ENCODE measurements at places on chromosomes 4 and X. TPM values are rescaled to one million over a fixed set of nuclear protein-coding genes. Genes with fewer than 3 reads are reported as not detected.

DNA sequence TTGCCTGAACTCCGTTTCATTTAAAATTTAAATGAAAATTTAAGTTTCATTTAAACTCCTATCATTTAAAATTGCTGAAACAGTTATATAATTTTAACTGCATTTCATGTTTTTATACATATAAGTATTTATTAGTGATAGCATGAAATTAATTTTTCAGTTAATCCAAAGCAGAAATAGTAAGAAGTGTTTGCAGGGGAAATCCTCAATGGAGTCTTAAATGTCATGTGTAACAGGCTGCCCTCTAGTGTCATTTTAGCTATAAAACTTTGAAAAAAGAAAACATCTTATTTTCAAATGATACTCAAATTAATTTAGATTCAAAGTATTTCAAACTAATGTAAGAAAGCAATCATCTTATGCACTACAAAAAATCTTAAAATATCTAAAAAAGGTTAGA is 27.2 kb downstream of the TAPT1 start:
- DNase-seq: peak; percentile 24

DNA sequence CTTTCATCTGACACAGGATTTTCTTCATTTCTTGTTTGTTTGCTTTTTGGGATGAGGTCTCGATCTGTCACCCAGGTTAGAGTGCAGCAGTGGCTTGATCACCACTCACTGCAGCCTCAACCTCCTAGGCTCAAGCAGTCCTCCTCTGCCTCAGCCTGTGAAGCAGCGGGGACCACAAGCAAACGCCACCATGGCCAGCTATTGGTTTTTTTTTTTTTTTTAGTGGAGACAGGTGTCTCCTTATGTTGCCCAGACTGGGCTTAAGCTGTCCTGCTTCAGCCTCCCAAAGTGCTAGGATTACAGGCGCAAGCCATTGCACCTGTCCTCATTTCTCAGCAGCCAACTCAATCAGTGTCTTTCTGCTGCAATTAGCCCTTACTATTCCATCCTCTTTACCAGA is 10.3 kb downstream of the SPRY1 start:
- DNase-seq: no peak

DNA sequence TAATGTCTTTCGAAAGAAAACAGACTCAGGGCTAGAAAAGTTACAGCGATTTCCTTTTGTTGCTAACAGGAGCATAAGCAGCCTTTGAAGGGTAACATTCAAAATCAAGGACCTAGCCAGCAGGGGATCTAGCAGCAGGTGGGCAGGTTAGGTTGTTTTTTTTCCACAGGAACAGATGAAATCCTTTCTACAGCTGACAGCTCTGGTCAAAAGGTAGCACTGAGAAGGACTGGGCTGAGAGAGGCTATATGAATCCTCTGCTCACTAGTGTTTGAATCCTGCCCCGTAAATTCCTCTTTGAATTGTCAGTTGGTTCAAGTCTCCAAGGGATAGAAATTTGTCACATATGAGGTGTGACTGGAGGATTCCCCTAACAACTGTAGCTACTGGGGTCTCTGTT is 188.2 kb downstream of the SH2D1A start:
- DNase-seq: no peak

DNA sequence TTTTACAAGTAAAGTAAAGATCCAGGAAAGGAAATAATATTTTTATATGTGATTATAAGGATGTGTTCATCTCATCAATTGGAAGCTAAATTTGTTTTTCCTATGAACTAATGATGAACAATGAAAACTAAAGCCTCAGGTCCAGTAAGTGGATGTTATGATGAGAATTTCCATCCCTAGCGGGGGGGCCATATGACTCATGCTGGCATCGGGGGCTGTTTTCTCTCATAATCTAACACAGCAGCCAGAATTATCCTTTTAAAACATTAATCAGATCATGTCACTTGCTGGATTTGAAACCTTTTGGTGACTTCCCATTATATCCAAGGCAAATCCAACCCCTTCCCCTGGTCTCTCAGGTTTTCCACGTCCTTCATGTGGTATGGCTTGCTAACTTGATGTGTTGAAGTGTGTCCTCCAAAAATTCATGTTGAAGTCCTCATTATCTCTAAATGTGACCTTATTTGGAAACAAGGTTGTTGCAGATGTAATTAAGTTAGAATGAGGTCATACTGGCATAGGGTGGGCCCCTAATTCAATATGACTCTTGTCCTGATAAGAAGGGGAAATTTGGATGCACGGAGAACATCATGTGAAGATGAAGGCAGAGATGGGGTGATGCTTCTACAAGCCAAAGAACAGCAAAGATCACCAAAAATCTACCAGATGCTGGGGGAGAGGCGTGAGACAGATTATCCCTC is 96.8 kb downstream of the AKAP4 start:
- DNase-seq: peak; percentile 7

GRCh38 chr4:60721685-60722084 is 478.4 kb upstream of the ADGRL3 start:
- DNase-seq: no peak

DNA sequence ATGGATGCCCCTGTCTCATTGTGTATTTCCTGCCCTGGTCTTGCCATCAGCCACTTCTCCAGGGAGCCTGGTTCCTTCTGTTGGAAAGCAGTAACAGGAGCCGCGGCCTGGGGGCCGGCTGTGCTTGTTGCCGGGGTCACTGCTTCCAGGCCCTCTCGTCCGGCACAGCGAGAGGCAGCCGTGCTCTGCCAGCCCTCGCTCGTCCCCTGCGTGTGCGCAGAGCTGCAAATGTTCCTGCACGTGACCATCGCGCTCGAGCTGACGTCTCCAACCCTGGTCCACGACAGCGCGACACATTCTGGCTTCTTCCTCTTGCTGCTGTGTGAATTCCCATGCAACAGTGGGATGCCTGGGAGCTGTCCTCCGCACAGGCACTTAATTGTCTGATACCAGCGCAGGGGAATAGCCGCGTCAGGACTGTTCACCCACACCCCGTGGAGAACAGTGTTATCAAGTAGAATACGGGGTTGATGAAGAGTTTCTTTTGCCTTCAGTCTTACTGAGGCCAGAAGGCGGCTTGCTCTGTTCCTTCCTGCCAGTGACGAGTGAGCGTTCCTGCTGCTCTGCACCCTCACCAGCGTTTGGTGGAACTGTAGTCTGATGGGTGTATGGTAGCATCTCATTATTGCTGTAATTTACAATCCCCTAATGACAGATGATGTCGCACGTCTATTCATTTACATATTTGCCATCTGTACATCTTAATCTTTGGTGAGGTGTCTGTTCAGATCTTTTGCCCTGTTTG is 12.3 kb downstream of the PDE6B start:
- no peak for DNase-seq

- no peak for DNase-seq
Observed at GRCh38 chrX:47297874-47298273, 65.1 kb downstream of the USP11 start.

- no peak for DNase-seq
Observed at GRCh38 chr4:73599182-73599581, 21.1 kb downstream of the RASSF6 start.

DNA sequence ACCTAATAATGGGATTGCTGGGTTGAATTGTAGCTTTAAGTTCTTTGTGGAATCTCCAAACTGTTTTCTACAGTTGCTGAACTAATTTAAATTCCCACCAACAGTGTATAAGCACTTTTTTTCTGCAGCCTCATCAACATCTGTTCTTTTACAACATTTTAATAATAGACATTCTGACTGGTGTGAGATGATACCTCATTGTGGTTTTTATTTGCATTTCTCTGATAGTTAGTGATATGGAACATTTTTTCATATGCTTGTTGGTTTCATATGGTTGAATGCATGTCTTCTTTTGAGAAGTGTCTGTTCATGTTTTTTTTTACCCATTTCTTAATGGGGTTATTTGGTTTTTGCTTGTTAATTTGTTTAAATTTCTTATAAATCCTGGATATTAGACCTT is 1718.9 kb downstream of the C4orf33 start:
- DNase-seq: no peak

DNA sequence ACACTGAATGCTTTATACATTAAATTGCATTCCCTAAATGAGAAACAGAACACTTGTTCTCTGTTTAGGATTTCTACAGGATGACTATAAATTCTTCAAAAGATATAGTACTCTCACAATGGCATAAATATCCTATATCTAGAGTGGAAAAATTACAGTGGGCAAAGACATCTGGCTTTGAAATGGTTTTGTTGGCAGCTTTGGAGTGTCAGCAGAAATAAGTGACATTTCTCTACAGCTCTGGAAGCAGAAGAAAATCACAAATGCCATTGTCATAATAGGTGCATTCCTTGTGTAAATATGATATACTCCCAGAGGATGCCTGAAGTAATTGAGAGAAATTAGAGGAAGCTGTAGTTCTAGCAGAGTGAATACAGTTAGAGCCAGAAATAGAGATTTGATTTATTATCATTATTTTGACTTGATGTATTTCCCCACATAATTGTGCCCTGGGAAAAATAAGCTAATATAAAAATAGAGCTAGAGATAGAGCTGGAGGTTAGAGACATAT is 95.9 kb upstream of the GALNTL6 start:
- no peak for DNase-seq

- DNase-seq: no peak
Observed at GRCh38 chr4:17117746-17118145, 219.3 kb upstream of the LDB2 start.

GRCh38 chr4:306551-306961 is 1.3 kb upstream of the ZNF732 start:
- DNase-seq: no peak

- no peak for DNase-seq
Observed at GRCh38 chr4:162909952-162910351, 256.7 kb downstream of the NAF1 start.

- DNase-seq: peak; percentile 76
Observed at GRCh38 chr4:1345903-1346780, 866 bp upstream of the UVSSA start.

DNA sequence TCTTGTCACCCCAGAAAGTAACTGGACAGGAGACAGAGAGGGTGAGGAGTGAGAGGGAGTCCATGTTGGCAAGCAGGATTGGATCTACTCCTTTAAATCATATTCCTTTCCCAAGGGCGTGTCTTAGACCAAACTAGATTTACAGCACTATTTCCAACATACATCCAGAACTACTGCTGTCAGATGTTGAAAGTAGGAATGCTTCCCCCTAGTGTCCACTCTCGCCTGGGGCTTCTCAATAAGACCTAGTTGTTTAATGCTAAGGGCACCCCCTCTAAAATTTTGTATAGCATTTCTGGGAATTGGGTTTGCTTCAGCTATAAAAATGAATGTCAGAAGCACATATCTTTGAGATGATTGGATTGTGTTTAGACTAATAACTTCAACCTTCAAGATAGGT is 13.3 kb downstream of the OFD1 start:
- DNase-seq: peak; percentile 44

- DNase-seq: no peak
Observed at GRCh38 chr4:80101792-80102116, 28.7 kb upstream of the ANTXR2 start.

DNA sequence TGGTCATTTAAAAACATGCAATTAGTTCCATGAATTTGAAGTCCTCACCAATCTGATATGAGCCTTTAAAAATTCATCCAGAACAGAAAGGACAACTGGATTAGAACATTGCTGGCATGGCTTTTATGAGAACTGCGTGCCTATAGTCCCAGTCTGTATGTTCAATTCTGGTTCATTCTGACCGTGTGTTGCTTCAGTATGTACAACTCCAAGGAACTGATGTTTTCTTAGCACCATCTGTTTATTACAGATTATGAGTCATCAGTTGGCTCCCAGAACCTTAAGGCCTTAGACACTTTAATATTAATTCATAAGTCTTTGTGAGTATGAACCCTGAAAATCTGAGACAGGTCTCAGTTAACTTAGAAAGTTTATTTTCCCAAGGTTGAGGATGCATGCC is 115.0 kb downstream of the CEP44 start:
- no peak for DNase-seq

DNA sequence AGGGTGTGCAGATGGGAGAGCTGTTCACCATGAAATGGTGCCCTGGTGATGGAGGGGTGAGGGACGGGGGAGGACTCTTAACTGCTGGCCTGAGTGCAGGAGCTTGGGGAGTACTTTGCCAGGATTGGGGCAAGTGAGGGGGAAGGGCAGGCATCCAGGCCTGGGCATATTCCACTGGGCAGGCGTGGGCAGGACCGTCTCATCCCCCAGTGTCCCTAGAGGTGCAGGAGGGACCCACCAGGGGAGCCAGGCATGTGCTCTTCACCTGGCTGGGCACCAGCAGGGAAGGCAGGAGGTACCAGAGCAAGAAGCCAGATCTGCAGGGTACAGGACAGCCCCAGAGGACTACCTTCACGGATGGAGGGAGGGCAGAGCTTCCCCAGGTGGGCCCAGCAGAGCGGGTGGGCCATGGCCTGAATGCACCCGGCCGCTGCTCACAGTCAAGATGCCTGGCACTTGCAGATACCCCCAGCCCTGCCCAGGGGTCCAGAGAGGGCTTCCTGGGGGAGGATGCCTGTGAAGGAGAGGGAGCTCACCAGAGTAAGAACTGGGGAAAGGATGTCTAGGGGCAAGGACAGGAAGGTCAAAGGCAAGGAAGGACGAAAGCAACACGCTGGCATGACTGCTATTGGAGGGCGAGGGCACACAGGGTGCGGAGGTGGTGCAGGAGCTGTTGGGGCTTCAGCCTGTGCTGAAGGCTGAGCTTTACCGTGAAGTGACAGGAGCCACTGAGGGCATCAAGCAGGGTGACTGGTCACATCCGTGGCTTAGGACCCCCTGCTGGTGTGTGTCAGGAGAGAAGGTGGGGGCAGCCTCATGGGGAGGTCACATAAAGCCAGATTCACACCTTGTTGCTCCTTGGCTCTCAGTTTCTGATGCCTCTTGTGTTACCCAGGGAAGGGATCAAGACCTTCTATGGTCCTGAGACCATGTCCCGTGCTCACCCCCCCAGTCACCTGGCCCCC is 68.2 kb upstream of the NKX1-1 start:
- DNase-seq: no peak

DNA sequence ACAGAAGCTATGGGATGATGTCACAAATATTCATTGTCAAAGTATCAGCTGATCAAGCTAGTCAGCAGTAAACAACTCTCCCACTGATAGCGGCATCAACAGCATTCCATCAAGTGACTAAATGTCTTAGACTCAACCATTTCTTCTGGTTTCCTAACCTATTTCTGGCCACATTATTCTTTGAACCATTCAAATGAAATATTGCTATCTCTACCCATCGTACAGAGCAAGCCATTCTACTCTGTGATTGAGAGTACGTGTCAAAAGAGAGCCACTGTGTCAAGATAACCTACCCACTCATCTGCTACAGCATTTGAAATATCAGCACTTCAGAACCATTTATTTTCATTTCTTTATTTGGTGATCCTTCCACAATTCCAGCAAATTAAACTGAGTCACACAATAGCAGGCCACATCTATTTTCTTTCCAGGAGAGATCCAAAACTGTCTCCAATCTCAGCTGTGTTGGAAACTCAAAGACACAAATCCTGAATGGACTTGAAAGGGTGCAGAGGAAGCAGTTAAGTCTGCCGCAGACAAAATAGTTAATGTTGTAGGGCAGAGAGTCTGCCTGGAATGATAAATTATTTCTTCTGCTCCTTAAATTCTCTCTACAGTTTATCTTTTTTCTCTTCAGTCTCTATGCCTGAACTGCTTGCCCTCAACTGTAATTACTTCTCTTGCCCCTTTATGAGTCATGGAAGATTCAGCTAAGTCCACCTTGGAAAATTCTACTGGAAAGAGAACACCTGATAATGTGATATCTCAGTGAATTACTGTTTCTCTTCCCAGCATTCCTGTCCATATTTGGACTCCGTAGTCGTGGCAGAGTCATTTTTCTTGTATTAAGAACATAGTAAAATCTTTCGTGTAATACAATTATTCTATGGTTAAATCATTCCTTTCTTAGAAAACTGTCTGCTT is 364.8 kb downstream of the PDGFC start:
- DNase-seq: peak; percentile 78

Gene SOD3
- 10.4 TPM for total RNA-seq

Gene GAB3
- 7.0 TPM for total RNA-seq

Gene UGT2B10
- total RNA-seq: 0.96 TPM
